ENCODE measurements at places on chromosomes 2 and 18.
A peak's percentile ranks its signal among the peaks of the same experiment; 100 is the strongest.

- no peak for DNase-seq
Observed at GRCh38 chr2:242054406-242054805, 184.9 kb downstream of the RTP5 start.

DNA sequence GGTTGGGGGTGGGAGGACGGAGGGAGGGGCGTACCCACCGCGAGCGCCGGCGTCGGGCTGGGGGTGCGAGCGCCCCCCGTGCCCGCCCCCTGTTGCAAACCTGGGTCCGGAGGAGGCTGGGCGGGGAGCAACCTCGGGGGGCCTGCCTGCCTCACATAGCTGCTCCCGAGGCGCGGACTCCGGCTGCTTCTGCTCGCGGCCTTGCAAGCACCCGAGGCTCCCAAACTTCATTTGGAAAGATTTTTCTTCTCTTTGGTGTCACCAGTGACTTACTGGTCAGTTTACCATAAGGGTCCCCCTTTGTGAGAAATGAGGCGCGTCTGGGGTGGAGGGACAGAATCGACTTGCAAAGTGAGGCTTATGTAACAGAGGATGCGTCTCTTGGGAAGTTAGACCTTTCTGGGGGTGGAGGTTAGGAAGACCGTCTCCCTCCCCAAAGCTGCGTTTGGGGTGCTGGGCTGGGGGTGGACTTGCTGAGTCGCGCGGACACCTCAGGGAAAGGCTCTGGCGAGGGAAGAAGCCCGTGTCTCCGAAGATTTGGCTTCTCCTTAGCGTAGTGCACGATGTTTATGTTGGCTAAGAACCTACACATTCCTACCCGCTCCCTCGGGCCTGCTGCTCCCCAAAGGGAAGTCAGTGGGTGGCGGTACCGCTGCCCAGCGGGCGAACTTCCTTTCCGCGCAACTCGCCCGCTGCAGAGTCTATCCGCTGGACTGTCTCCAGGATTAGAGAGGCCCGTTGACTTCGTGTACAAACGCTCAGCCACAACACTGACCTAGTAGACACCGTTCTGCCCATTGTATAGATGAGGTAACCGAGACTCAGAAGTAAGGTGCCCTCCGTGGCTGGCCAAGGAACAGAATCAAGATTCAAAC lies 559 bp downstream of the TMEM37 start:
- peak; percentile 17 for DNase-seq

DNA sequence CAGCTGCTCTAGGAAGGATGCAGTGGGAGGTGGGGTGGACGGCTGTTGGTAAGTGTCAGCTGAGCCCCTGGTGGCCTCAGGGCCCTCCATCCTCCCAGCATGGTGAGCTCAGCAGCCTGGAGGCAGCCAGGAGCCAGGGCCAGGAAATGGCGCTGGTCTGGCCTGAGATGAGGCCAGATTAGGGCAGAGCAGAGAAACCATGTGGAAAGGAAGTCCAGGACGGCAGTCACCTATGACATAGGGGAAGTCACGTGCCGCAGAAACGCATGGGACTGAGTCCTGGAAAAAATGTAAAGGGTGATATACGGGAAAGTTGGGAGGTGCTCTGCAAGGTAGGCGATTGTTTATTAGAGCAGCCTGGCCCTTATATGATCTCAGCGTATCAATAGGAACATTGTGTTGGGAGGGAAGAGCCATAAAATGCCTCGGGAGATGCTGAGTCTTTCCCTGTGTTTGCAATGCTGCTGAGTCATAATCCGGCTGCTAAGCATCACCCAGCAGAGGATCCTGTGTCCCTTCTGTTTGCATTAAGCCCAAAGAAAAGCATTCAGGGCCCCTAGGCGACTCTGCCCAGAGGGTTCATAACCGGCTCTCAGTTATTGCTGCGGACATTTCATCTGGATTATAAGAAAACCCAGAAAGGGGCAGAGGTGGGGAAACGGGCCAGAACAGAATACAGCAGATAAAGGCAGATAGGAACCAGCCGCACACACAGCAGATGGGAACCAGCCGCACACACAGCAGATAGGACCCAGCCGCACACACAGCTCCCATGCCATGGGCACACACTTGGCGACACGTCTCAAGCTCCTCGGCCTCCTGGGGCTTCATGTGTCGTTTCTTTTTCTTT lies 30.3 kb upstream of the B3GNT7 start:
- no peak for DNase-seq

DNA sequence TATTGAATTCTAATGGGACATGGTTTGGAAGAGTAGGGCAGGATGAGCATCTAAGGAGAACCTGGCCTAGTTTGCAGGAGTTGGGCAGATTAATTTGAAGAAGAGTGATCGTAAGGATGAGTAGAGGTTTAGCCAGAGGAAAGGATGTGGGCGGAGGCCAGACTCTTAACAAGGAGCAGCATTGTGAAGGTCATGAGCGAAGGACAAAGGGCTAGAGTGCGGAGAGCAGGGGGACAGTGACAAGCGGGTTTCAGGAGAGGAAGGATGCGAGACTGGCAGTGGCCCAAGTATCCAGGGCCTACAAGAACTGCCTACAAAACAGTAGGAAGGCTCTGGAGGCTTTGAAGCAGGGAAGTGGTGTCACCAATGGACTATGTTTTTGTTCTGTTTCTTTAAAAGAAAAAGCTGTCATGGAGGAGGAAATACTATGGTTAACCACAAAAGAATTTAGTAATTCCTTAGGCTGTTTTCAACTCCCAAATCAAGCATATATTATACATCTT lies 20.1 kb downstream of the SLC66A3 start:
- no peak for DNase-seq

- no peak for DNase-seq
Observed at GRCh38 chr2:43285987-43286386, 59.6 kb upstream of the ZFP36L2 start.

GRCh38 chr2:121390082-121390692 lies 105.2 kb upstream of the TFCP2L1 start:
- no peak for DNase-seq

- no peak for DNase-seq
Observed at GRCh38 chr2:173884025-173884802, 81.0 kb downstream of the SP3 start.

Data from kidney glomerular epithelial cell (primary cell).